NCI-H1048 (cell line): ENCODE measurements at places on chromosomes 6 and 20.

GRCh38 chr6:136783495-136784270, 8.6 kb downstream of the MAP3K5 start:
- no peak for DNase-seq

GRCh38 chr6:45587229-45588060, 209.7 kb upstream of the SUPT3H start:
- DNase-seq, result no peak

DNA sequence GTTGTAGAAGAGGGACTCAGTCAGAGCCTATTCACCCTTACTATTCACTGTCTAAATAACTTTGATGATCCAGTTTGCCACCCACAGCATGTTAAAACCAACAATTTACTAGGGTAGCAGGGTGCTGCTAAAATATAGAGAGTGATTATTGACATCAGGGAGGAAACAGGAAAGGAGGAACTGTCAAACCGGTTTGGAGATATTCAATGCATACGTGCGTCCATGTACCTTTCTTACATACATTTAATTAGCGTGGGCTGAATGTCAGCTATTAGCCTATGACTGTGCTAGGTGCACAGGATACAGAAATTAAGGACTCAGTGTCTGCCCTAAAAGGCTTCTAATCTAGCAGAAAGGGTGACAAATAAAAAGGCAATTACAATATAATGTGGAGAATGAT, 57.2 kb downstream of the IL20RA start:
- DNase-seq, result no peak

DNA sequence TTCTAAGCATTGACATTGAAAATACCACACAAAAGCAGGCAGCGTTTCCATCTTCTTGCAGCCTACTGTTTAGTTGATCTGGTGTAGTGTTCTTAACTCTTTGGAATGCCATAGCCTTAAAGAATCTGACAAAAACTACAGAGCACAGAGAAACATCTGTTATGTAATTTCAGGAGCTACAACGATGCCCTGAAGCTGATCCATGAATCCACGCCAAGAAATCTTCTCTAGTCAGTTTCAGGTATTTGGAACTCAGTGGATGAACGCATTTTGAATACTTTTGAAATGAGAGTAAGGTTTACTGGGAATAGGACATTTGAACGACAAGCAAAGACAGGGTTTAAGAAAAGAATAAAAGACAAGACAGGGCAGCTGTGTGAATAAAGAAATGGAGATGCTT, 17.8 kb downstream of the ALDH8A1 start:
- DNase-seq, result no peak

DNA sequence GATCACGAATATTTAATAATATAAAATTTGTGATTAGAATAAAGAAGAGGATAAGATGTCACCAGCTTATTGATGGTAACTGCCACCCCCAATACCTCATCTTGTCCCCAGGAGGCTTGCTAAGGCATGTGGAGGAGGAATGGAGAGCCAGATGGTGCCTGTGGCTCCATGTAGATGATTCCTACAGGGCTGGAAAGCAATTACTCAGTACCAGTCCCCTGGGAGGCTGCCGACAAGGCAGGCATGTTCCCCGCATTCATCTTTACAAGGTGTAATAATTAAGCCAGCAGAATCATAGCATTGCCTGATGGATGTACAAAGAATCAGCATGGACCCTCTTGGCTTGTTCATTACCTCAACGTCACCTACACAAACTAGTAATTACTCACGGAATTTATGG, 155.3 kb downstream of the PLCB1 start:
- no peak for DNase-seq

GRCh38 chr6:35061102-35061615, 80.0 kb downstream of the TCP11 start:
- no peak for DNase-seq

- no peak for DNase-seq
Measured at GRCh38 chr6:131572686-131573415, at the start of gene ARG1. ARG1 (plus strand) TSS chr6:131573226; CDS start chr6:131573283, 57 bp downstream.

- no peak for DNase-seq
Measured at GRCh38 chr20:46635514-46636136, 15.6 kb downstream of the SLC13A3 start.

- DNase-seq, result no peak
Measured at GRCh38 chr6:4388675-4389074, 253.3 kb upstream of the ECI2 start.

DNA sequence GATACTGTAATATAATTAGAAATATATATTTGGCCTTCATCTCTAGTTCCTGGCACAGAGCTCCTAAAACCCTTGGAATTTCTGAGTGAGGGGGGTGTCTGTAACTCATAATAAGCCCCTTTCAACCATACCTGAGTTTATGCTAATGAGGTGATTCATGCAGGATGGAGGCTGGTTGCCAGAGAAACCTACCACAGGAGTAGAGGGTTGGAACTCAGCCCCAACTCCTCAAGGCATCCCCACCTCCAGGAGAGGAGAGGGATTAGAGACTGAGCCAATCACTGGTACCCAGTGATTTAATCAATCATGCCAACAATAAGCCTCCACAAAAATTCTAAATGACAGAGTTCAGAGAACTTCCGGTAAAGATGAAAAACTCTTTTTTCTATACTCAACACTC, 17.5 kb downstream of the UQCC1 start:
- DNase-seq, result no peak

DNA sequence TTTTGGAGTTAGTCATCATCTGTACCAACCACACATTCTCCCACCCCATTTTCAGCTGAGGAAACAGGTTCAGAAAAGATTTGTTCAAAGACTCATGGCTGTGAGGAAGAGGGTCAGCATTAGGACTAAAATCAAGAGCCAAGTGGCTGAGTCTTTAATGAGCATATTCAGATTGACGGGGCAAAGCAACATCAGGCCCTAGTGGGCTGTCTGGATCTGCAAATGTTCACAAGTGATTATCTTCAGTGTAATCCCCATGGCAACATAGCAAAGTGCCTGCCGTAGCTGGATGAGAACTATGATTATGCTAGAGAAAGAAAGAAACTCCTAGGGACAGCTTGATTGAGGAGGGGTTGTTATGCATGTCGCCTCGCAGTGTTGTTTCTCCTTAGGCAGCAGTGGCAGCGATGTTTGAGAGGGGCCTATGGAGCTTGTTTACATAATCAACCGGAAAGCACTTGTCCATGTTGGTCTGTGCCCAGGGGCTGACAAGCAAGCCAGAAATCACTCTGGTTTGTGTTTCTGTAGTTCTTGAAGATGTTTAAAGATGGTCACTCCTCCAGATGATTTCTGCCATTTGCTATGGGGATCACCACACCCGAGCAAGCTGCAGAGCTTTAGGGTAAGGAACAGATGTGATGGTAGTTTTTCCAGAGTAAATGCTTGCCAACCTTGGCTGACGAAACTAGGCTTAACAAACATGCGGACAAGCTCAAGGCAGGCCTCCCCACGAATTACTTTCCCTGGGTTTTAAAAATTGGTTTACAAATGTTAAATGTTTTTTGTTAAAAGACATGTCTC, 124.3 kb upstream of the MLIP start:
- no peak for DNase-seq

DNA sequence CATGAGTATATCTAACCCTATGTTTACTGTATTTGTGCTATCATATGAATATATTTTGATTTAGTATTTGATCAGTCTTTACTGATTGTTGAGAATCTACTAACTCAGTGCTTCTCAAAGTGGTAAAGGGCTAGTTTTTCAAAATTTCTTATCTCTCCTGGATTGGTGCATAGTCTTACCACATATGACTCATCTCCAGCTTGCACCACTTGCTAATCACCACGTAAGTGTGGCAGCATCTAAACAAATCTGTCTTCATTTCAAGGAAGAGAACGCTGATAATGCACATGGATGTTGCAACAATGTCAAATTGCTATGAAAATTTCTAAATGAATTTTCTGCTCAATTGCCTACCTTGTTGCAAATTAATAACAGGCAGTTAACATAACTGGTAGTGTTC, 299.5 kb downstream of the PAX1 start:
- DNase-seq, result no peak

GRCh38 chr20:2713285-2713684, 20.7 kb downstream of the EBF4 start:
- DNase-seq, result no peak

- no peak for DNase-seq
Measured at GRCh38 chr20:5548902-5549599, 201.2 kb upstream of the SHLD1 start.

DNA sequence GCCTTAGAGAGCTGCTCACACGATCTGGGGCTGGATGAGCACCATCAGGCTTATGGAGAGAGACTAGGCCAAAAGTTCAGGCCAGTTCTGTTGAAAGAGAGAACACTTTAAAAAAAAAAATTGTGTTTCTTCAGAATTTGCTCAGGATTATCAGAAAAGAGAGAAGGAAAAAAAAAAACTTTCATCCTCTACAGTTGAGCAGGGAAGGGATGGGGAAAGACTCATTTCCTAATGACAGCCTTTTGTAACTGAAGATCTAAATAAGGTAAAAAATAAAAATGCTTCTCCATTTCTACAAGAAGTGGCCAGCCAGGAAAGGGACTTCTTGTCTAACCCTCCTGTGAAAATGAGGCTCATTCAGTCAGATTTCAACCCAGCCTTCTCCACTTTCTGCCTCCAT, 134.8 kb downstream of the LY86 start:
- no peak for DNase-seq

DNA sequence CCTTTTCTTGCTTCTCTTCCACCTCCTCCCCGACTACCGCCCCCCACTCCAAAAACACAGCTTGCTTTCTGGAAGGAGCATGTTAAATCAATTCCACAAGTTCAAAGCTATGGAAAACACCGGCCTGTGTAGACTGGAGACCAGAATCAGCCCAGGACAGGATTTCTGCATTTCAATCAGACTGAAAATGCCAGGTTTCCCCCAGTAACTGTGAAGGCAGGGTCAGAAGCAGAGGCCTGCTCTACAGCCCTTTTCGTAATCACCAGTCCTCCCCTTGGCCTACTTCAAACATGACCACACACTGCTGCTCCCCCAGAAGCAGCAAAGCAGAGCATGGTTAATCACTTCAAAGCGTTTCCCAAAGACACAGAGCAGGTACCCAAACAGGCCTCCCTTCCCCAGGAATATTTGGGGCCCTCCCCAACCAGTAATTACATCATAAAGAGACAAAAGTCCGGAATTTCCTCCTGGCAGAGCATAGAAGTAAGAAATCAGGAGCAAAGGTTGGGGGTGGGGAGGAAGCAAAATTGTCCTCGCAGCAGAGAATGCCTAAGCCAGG, 38.4 kb downstream of the ZMYND8 start:
- DNase-seq, result no peak

GRCh38 chr6:149060985-149061760, 256.3 kb upstream of the TAB2 start:
- DNase-seq, result no peak

DNA sequence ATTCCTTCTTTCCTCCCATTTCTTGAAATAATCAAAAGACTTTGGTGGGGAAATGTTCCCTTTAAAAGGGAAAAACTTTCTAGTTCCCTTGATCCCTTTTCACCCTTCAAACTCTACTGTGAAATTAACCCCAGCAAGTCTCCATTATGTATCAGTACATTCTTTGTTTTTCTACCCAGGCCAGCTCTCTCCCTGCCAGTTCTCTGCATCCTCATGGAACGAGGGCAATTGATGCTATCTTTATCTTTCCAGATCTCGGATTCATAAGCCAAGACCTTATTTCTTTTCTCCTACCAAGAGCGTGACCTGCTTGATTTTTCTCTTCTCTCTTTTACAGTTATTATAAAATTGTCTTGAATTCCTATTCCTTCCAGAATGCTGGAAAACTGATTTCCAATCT, 75.8 kb downstream of the ADGRB3 start:
- DNase-seq, result no peak

- DNase-seq, result no peak
Measured at GRCh38 chr6:108585359-108585758, 24.6 kb downstream of the FOXO3 start.

GRCh38 chr6:34272013-34272926, 23.5 kb upstream of the SMIM29 start:
- no peak for DNase-seq

GRCh38 chr6:148649454-148649963, 97.3 kb upstream of the UST start:
- no peak for DNase-seq

GRCh38 chr6:110699780-110700179, 115.5 kb downstream of the CDK19 start:
- DNase-seq, result no peak

GRCh38 chr6:150354754-150355571, 13.8 kb upstream of the IYD start:
- no peak for DNase-seq

GRCh38 chr6:89689732-89690131, 51.2 kb upstream of the LYRM2 start:
- DNase-seq, result no peak

GRCh38 chr6:150238336-150238741, 95.5 kb downstream of the PPP1R14C start:
- DNase-seq, result no peak

DNA sequence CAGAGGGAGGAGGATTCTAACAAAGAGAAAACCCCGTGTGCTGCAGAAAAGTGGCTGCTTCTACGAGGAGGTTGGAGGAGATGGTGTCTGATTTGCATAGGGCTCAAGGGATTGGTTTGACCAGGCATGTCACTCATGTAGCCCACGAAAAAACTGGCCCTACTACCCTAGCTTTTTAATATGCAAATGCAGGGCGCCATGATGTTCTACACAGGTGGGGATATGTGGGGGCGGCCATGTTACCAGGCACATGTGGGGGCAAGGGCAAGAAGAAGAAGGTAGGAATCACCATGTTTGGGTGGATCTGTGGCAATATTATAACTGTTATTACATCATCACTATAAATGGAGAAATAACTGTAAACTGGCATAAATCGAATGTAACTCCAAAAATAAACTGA, 9.9 kb downstream of the KIAA1755 start:
- DNase-seq, result no peak

- DNase-seq, result no peak
Measured at GRCh38 chr20:58852543-58853271, at the start of gene GNAS. GNAS (plus strand) TSS chr20:58852716.

DNA sequence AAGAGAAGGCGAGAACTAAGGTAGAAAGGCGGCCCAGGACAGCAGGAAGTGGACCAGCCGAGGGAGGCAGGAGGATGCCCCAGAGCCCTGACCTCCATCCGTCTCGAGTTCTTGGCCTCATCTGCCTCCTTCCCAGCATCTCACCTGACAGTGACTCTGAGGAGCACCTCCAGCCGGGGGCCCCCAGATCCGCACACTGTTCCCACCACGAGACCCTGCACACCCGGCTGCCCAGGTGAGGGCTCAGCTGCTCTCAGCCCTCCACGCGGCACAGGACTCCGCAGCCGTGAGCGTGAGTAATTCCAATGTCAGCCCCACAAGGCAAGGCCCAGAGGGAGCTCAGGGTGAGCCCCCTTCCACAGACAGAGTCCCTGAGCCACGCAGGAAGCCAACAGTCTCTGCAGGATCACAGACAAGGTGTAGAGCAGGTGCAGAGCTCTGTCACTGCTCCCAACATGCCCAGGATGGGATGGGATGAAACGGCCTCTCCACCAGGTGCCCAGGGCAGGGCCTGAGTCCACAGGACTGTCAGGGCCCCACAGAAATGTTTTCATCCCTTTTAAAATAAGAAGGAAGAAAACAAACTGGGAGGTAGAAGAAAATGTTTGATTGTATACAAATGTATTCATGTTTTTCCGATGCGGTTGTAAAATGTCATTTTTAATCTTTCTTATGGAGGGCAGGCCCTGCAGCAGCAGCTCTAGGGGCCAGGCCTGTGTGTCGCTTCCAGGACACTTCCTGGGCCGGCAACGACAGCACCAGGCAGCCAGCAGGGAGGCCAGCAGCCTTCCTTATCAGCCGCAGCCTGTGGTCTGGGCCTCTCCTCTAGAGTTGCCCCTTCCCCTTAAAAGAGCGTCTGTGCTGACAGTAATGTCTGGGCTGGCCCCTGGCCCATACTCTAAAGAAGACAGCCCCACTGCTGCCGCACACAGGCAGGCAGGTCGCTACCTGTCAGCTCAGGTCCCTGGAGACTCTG, 66.9 kb downstream of the DLL1 start:
- no peak for DNase-seq
